Aorta (tissue), 5 donors: ENCODE measurements at places on chromosomes 12 and 14.
A peak's percentile ranks its signal among the peaks of the same experiment; 100 is the strongest.

DNA sequence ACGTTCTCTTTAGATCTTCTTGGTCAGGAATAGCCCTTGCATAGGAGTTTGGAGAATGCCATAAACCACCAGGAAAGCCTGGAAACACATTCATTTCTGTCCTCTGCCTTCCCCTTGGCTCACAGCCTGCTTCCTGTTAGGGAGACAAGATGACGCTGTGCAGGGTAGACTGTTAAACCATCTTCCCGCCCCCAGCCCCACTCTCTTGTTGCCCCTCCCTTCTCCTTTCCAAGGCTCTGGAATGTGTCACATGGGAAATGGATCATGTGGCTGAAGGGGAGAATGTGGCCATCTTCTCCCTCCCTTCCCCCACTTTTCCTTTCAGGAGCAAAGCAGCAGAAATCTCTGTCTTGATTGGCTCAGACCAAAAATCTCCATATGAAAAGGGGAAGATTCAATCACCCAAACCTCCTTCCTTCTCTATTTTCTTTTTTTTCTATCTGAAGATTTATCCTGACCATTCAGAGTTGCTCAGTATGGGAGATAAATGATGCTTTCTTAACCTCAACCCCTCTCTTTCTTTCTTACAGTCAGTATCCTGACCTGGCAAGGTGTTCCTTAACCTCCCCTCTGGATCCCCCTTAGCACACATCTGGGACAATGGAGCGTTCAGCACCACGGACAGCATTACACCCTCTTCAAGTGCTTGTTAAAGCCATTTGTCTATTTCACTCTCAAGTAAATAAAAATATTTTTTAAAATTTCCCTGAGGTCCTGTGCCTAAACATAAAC, 11.4 kb downstream of the GPR19 start:
- peak; percentile 55 for DNase-seq

DNA sequence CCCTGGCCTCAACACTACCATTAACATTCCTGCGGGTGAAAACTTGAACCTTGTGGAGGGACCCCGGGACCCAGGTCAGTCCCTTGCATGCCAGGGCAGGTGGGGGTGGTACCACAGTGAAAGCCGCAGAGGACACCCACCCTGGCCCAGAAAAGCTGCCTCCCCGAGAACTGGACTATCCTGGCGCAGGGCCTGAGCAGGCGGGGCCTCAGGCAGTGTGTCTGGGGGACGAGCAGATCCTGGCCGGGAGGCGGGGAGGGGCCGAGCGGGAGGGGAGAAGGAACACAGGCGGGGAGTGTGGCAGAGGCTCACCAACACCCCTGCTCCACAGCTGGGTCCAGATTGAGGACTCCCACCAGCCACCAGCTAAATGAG, 10.0 kb downstream of the AHNAK2 start:
- DNase-seq = peak; percentile 93

DNA sequence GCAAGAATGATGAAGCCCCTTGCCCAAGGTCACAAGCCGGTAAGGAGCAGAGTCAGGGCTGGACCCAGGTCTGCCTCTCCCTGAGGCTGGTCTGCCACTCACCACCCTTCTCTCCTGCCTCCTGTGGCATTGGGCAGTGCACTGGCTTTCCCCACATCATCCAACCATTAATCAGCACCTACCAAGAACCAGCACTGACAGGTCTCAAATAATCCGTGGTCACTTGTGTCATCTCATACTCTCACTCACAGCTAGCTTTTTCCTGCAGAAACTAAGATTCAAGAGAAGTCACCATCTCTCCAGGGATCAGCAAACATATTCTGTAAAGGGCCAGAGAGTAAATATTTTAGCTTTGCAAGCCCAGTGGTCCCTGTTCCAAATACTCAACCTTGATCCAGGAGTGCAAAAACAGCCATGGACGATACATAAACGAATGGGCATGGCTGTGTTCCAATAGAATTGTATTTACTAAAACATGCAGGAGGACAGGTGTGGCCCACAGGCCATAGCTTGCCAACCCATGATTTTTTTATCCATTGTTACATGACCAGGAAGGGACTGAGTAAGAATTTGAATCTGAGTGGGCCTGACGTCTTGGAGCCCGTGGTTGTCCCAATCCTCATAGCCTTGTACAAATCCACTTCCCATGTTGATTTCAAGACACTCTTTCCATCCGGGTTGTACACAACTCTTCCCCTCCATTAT, 374.2 kb downstream of the BCL11B start:
- no peak for DNase-seq

DNA sequence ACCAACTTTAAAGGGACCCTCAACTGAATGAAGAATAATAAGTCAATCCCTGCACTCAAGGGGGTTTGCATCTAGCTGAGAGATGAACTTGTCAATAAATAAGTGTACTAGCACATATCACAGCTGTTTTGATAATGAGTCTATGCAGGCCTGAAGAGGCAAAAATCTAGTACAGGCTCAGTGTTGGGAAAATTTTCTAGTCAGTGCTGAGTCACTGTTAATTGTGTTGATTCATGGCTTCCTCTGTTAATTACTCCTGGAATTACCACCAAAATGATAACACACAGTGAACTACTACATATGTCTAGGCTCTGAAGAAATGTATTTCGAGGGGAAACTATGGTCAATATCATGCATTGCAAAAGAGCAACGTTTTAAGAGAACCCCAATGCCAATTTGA, 18.9 kb downstream of the SNRPF start:
- no peak for DNase-seq
